ENCODE measurements at places on chromosomes 3 and 15.

- DNase-seq = no peak
Observed at GRCh38 chr3:184498986-184499606, 62.5 kb upstream of the EPHB3 start.

- no peak for DNase-seq
Observed at GRCh38 chr3:169501061-169501460, 162.5 kb downstream of the MECOM start.

- DNase-seq = no peak
Observed at GRCh38 chr3:127984241-127984975, 67.8 kb upstream of the SEC61A1 start.

DNA sequence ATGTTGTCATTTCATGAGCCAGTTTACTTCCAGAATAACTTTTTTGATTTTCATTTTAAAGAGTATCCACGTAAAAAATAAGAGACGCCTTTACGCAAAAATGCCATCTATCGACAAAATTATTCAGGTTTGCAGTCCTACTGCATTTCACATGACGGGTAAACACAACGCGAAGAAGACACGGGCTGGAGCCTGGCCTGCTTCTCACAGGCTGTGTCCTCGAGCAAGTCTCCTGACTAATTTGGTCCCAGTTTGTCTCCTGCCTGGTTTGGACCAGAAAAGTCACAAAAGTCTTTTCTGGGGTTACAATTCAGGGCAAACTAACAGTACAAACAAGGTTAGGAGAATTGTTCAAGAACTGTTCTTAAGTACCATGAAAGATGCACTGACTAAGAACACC lies 51.7 kb downstream of the CHSY1 start:
- no peak for DNase-seq

GRCh38 chr15:28099555-28100140 lies 533 bp upstream of the OCA2 start:
- DNase-seq = no peak

DNA sequence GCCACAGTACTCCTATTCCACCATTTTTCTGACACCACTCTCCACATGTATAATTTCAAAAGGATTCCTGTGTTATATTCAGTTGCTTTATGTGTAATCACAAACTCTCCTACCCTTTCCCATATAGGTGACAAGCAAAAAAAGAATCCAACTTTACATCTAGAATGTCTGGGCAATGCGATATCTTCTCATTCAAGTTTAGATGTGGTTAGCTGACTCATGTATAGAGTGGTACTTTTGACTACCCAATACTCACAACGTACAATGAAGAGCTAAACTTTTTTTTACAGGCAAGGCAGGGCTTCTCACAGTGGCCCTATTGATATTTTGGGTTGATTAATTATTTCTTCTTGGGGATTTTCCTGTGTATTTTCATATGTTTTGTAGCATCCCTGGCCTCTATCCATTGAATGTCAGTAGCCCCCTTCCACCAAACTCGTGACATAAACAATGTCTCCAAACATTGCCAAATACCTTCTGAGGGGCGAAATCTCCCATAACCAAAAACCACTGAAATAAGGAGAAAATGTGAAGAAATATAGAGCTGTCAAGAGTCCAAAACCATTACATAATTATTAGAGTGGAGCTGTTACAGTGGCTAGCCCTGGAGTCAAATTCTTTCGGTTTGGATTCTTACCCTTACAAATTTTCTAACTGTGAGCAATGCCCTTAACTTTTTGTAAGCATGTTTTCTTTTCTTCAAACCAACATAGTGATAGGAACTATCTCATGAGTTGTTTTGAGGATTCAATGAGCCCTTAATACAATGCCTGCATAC lies 342.6 kb downstream of the NSUN3 start:
- no peak for DNase-seq

DNA sequence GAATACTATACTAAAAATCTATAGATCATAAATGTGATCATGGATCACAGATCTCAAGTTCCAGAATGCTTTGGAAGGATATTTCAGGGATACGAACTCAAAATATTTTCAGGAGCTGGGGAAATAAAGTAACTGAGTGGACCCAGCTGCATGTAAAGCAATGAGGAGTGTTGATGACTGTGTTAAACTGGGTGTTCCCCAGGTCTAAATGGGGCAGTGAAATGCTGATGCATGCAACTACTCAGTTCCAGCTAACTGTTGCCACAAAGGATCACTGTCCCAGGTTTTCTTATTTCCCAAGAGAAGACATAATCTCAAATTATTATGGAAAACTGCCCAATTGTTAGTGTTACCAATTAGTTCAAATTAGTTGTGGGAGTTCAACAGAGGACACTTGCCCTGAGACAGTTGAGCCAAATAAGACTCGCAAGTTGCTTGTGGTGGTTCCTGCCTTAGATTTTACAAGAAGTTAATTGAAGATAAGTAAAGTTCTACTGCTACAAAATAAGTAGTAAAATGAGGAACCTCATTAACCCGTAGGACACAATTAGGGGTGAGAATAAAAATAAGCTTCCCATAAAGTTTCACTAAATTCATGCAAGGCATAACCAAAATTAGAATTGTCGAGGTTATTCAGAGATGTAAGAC lies 66.3 kb upstream of the IL12A start:
- no peak for DNase-seq
